ENCODE measurements at places on chromosomes 5 and 9.

GRCh38 chr5:140969880-140970279 lies 3.6 kb downstream of the PCDHAC2 start:
- DNase-seq, result no peak

DNA sequence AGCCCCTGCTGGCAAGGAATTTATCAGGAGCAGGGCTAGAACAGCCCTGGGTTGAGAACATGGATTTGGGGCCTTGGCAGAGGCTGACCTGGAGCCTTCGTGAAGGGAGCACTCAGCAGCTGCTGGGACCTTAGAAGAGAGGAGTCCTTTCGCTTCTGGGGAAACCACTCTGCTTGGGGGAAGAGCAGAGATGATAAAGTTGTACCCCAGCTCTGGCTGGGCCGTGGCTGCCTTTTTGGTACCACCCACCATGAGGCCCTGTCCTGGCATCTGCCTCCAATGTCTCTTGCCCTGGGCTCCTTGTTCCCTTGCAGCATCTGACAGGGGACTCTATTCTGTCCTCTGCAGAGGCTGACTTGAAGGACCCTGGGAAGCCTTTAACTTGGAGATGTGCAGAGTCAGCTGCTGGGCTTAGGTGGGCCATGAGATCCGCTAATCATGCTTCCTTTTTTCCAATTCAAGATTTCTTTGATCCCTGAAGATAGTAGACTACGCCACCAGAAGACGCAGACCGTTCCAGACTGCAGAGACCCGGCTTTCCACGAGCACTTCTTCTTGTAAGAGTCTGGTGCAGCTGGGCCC lies 20.2 kb downstream of the RGS3 start:
- DNase-seq, result no peak

- DNase-seq, result no peak
These were observed 1.1 kb downstream of the GPBP1 start for GRCh38 chr5:57174890-57175510.

- no peak for DNase-seq
These were observed 31.6 kb upstream of the DTWD2 start for GRCh38 chr5:119019949-119020348.

- DNase-seq, result no peak
These were observed 176.9 kb downstream of the RAB3C start for GRCh38 chr5:58759745-58760144.

- no peak for DNase-seq
These were observed 890.0 kb upstream of the NUDT12 start for GRCh38 chr5:104452550-104452949.

GRCh38 chr9:116190637-116191396 lies 37.2 kb downstream of the PAPPA start:
- DNase-seq, result no peak

GRCh38 chr5:72307573-72307967 lies 12.5 kb downstream of the MRPS27 start:
- DNase-seq, result no peak

DNA sequence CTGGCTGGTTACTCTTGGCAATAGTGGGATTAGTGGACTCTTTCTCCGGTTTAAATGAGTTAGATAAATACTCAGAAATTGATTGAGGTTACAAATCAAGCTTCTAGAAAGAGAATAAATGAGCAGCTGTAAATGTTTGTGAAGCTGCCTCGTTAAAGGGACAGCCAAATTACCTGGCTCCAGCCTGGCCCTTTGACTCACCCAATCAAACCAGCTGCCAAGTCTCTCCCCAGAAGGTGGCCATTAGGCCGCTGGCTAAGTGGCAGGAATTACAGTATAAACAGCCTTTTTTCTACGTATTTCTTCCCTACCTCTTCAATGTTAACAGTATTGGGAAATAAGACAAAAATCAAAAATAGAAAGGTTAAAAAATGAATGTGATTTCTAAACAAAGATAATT lies 46.0 kb upstream of the SRFBP1 start:
- no peak for DNase-seq

DNA sequence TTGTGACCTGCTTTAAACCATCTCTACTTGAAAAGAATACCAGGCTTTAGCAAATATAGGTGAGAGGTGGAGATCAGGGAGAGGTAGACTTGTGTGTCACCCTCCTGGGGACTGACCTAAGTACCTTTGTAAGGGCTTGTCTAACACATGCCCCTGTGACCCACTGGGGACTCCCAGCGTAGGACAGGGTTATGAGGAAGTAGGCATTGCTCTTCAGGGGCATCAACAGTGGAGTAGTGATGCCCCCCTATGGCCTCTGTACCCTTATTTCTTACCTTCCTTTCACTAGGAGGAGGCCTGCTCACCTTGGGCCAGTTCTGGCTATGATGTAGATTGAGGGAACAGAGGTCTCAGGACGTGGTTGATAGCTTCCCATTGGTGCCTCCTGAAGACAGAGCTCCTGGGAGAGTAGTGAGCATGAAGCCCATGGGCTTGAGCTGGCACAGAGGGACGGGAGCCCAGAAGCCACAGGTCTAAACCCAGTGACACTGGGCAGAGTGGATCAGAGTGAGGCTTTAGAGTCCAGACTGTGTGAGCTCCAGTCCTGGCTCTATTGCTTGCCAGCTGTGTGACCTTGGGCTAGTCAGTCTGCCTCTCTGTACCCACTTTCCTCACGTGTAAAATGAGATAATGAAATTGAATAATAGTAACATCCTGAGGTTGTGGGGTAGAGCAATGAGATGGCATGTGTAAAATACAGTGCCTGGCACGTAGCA lies 191.7 kb downstream of the AOPEP start:
- no peak for DNase-seq

DNA sequence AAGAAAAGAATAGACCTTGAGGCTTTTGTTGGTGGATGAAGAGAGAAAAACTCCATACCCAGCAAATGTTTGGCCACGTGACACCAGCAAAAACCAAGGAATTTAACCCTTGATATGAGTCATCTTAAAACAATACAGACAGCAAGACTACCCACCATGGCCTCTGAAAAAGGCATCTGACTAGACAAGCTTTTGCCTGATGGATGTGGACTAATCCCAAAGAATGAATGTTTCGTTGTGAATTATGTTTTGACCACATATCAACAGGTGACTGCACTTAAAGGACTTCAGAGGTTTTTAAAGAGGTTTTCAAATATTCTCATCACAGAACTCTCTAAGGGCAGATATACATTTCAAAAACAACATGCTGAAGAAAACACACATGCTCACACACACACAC lies 33.0 kb upstream of the SLC1A3 start:
- DNase-seq, result no peak

DNA sequence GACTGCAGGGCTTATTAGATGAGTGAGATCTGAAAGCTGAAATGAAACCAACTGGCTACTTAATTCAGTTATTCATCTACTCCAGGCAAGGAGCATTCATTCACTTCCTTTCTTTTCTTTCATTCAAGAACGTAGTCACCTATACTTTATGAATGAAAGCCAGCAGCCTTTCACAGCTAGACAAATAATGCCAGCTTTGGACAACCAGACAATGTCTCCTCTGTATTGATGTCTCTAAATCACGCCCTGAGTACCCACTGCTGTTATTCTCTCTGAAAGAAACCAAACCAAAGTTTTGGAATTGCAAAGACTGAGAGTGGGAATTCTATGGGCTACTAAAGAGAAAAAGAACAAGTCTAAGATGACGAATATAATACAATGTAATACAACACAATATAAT lies 121.2 kb upstream of the PTPN3 start:
- DNase-seq, result no peak

DNA sequence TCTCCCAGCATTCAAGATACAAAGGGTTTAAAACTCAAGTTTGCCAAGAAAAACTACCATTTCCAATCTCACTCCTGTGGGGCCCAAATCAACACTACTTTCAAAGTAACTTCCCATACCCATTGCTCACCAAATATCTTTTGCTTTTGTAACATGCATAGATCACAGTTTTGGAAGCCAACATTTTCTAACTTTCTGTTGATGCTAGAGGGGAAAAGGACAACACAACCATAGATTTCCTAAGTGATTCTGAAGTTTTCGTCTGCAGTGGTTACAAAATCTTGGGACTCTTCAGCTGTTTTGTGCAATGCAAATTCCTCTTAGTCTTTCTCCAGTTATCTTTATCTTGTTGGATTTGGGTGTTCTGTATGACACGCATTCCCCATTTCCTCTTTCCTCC lies 94.1 kb upstream of the PAPPA start:
- DNase-seq, result no peak

- DNase-seq, result no peak
These were observed 433.1 kb upstream of the CDH18 start for GRCh38 chr5:20420991-20421595.

- DNase-seq, result no peak
These were observed 10.7 kb upstream of the SERINC5 start for GRCh38 chr5:80266566-80266965.

DNA sequence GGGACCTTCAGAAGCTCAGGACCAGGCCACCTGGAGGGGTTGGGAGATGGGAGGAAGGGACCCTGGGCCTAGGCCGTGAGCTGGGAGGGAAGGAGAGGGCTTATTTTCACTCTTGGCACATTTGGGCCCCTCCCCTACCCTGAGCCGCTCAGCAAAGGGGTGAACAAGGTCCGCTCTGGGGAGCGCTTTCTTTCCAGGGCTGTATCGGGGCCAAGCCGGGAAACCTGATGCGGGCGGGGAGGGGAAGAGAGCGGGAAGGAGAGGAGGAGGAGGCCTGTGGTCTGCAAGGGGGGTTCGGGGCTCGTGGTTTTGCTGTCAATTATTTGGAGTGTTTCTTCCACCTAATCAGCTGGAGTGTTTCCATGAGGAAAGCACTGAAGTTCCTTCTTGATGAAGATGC lies 62.7 kb upstream of the RXRA start:
- DNase-seq, result no peak

DNA sequence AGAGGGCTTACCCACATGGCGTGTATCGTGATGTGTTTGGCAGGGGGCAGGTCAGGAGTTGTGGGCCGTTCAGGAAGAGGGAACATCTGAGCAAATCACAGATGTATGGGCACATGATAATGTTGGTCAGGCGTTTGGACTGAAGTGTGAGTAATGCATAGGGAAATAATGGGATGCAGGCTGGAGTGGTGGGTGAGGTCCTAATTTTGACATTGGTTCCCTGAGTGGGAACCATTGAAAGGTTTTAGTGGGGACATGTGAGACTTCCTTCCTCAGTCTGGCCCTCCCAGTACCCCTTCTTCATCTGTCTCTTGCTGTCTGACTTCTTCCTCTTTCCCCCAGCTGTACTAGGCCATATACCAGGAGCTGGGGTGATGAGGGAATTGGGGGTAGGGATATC lies 7.6 kb downstream of the OTULIN start:
- DNase-seq, result no peak

GRCh38 chr5:148416921-148417320 lies 33.2 kb downstream of the FBXO38 start:
- DNase-seq, result no peak

GRCh38 chr5:68375540-68375939 lies 160.0 kb downstream of the PIK3R1 start:
- no peak for DNase-seq

- DNase-seq, result no peak
These were observed 84.7 kb downstream of the CMYA5 start for GRCh38 chr5:79774171-79774854.

GRCh38 chr5:168420461-168420860 lies 65.8 kb upstream of the RARS1 start:
- no peak for DNase-seq

DNA sequence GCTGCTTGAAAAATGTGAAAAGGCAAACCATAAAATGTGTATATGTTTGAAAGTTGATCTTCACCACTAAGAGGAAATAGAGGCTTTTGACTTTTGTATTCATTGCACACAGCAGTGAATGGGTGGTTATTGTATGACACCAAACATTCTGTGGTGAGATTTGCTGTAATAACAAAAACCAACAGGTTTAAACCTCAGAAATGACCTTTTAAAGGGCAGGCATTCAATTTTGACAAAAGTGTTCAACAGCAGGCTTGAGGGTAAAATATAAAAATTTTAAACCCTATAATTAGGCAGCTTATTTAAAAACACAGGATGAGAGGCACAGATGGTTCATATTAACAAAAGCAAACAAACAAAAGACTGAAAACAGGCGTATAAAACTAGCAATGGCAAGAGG lies 128.1 kb upstream of the NUDT12 start:
- DNase-seq, result no peak

DNA sequence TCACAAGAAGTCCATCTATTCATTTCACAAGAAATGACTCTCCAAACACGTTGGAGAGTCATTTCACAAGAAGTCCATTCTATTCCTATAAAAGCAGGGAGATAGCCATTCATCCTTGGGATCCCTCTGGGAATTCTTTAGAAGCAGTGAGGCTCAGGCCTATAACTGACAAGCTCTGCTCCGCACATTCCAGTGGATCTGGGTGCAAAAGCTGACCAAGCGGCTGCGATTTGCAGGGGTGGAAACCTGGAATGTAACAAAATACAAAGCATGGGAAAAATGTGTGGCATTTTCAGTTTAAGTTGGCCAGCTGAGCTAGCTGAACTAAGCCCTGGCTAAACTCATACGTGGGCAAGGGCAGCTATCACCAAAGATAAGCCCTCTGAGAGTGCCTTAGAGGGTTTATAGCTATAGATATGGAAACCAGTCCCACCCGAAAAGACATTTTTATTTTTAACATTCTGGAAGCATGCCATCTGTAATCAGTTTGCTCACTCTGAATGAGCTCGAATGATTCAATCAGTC lies 8.7 kb downstream of the TAS2R1 start:
- no peak for DNase-seq

DNA sequence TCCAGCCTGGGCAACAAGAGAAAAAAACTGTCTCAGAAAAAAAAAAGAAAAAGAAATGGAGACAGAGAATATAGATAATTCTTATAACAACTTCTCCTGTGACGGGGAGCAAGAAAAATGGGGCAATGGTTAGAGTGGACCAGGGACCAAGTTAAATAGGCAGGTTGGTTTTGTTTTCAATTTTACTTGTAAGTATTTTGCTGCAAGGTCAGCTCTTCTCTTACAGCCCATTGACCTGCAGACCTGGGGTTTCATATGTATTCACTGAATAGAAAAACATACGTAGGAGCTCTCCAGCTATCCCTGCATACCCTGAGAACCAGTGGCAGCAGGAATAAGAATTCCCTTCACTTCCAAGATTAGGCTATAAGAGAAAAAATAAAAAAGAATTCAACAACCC lies 29.2 kb upstream of the IL13 start:
- DNase-seq, result no peak

- no peak for DNase-seq
These were observed 176.8 kb upstream of the PAPPA start for GRCh38 chr9:115976781-115977180.

DNA sequence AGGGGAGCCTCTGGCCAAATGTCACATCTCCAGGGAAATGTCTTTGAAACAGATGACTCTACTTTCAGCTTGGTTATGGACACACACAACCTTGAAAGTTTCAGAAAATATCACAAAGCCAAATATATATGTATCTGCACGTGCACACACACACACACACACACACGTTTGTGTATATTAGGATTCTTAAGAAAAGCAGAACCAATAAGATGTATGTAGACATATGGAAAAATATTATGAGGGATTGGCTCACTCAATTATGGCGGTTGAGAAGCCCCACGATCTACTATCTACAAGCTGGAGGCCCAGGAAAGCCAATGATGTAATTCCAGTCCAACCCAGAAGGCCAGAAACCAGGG lies 194.9 kb downstream of the PALM2AKAP2 start:
- DNase-seq, result no peak
